ENCODE measurements at places on chromosomes 7 and 10.

DNA sequence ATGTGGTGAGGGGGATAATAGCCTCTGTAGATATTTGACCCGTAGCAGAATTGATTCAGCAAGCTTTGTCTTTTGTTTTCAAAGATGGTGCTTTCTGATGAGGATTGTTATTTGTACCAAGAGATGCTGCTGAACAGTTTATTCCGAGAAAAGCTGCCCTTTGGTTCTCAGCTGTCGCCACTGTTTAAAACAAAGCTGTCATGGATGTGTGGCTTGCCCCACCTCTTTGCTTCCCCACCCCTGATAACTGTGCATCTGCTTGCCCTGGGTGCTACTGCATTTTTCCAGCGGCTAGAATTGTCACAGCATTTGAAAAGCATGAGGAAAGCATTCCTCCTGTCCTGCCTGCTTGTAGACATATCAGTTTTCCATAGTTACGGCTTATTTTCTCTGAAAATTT is 226.9 kb upstream of the CSTF2T start:
- no peak for DNase-seq

DNA sequence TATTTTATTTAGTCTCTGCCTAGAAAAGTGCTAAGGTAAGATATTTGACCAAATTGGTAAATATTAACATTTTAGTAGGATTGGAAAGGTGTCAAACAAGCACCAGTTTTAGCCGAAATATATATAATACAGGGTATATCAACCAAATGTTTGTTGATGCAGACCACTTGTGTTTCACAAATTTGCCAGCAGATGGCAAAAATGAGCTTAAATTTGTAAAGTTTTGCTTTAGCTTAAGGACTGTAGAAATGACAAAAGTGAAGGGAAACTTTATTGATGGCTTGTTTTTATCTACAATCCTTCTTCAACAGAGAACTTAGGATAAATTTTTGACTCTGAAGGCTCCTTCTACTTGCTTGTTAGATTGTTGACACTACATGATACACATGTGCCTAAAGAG is 4.8 kb upstream of the POLR1F start:
- DNase-seq: no peak

- no peak for DNase-seq
Observed at GRCh38 chr10:124458889-124459288, 2.7 kb upstream of the LHPP start.

- DNase-seq: no peak
Observed at GRCh38 chr7:121002048-121002756, 13.7 kb downstream of the CPED1 start.

- DNase-seq: no peak
Observed at GRCh38 chr10:102682416-102682815, 31.8 kb downstream of the ARL3 start.
